ENCODE measurements at places on chromosomes 1 and 21.

- no peak for DNase-seq
Observed at GRCh38 chr1:89023026-89023425, 360 bp upstream of the GBP3 start.

DNA sequence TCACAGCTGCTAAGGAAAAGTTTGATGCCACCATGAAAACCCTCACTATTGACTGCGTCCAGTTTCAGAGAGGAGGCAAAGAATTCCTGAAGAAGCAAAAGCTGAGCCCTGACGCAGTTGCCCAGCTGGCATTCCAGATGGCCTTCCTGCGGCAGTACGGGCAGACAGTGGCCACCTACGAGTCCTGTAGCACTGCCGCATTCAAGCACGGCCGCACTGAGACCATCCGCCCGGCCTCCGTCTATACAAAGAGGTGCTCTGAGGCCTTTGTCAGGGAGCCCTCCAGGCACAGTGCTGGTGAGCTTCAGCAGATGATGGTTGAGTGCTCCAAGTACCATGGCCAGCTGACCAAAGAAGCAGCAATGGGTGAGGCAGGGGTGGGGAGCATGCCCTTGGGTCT is 9.5 kb downstream of the CZIB start:
- DNase-seq: no peak

DNA sequence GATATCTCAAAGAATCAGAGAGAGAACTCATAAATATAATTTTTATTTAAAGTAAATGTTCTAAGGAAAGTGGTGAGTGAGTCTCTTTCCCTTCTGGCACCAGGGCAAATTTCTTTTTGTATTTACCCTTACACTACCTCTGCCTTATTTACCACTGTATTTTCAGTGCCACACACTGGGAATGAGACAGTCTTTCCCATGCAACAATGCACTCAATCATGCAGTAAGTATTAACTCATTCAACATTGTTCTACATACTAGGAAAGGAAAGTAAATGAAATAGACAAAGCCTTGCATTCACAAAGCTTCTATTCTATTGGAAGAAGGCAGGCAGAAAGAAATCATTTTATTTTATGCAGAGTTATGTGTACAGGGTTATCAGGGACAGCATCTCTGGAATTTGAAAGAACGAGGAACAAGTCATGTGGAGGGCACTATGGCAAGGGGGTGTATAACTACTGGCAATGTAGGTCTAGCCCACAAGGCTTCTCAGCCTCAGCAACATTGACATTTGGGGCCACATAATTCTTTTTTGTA is 129.8 kb upstream of the PRDX6 start:
- DNase-seq: no peak

- no peak for DNase-seq
Observed at GRCh38 chr1:236619398-236619797, 15.1 kb upstream of the HEATR1 start.

- no peak for DNase-seq
Observed at GRCh38 chr1:168321945-168322344, 41.3 kb downstream of the TBX19 start.

DNA sequence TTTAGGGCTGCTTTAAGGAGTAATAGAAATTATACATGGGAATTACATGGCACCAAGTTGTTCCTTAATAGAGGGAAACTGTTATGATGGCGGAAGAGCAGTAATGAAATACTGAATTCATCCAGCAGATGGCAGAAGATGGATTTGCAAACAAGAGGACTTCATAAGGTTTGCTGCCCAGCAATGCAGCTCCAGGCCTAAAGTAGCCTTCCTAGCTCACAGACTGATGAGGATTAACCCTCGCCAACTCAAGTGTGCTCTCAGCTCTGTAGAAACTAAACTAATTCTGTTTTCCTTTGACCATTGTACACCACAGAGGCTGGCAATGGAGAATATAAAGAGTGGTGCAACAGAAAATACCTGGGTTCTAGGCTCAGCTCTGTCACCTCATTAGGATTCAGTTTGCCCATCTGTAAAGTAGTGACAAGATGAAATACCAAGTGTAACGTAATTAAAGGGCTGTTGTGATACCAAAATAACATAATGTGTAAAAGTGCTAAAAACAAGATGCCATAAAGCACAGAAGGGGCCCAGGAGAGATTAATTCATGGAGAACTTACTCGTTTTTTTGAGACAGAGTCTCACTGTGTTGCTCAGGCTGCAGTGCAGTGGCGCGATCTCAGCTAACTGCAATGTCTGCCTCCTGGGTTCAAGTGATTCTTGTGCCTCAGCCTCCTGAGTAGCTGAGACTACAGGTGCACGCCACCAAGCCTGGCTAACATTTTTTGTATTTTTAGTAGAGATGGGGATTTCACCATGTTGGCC is 102.4 kb upstream of the SERBP1 start:
- DNase-seq: no peak

GRCh38 chr1:16109571-16109970 is 36.1 kb upstream of the FAM131C start:
- no peak for DNase-seq

GRCh38 chr1:175237389-175237788 is 44.8 kb upstream of the KIAA0040 start:
- no peak for DNase-seq

- DNase-seq: no peak
Observed at GRCh38 chr1:113320972-113321680, 69.2 kb upstream of the MAGI3 start.

DNA sequence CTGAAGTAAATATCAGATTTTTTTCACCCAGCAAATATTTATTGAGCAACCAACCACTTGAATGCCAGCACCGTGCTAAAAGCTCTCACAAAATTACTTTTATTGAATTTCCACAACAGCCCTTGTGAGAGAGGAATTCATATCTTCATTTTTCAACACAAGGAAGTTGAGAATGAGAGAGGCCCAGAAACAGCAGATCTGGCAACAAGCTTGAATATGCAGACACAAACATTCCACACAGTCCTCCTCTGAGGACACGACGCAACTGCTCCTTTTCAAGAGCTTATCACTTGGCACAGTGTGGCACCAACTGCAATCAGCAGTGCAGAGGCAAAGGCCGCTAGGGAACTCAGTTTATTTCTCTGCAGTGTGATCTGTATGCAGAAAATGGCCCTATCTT is 32.2 kb upstream of the IFNAR2 start:
- DNase-seq: no peak

DNA sequence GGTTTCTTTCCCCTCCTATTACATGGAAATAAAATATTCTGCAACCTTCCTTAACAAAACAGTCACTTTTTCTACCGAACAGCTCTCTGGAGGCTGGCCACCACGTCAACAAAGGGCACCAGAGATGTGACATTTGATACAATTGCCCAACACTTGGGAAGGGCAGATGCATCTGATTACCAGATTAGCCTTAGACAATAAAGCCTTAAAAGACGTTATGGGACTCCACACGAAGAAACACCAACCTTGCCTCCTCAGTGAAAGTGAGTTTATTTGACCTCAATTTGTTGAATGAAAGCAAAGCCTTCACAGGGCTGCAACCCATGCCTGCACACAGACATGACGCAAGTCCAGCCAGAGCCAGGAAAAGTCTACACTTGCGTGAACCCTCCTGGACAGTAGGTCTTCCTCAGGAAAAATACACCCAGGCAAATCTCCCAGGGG is 136.1 kb downstream of the TGFBR3 start:
- no peak for DNase-seq

DNA sequence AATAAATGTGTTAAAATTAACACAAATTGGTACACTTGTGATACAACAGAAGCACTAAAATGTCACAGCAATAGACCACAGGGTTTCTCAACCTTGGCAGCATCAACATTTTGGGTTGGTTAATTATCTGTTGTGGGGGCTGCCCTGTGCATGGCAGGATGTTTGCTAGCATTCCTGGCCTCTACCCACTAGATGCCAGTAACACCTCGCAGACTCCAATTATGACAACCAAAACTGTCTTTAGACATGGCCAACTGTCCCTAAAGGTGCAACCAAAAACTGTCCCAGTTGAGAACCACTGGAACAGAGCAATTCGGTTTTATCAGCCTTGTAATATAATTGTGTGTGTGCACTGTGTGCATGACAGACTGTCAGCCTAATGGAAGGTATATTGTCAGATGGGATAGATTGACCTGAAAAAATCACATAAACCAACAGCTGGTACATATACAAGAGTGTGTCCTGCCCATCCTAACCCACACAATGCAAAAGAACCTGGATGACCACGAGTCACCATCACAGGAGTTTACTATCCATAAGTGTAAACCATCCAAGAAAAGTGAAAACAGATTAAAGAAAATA is 13.5 kb upstream of the ERG start:
- no peak for DNase-seq

DNA sequence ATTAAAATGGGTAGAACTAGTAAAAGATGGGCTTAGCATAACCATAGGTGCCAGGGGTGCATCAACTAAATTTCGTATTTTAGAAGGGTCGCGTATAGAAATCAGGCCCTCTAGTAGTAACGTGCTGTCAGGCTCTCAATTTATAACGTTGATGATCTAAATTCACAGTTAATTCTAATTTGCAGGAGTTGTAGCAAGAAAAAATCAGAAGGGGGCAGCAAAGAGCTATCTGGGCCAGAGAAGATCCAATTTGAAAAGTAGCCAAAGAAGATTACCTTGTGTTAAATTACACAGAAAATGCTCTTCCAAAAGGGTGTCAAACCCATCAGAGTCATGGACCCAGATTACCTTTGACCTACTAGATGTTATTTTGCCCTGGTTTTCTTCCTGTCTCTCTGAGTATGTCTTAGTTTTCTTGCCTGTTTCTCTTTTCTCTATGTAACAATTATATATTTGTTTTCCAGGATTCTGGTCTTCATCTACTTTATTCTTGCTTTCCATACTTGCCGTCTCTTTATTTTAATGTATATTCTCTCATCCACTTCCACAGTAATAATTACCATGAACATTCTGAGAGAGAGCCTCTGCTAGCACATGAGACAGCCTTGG is 1030.9 kb downstream of the AMY1C start:
- DNase-seq: no peak

GRCh38 chr1:48002142-48002541 is 5.0 kb upstream of the TRABD2B start:
- no peak for DNase-seq

GRCh38 chr21:24323536-24323935 is 1283.7 kb downstream of the MRPL39 start:
- no peak for DNase-seq

DNA sequence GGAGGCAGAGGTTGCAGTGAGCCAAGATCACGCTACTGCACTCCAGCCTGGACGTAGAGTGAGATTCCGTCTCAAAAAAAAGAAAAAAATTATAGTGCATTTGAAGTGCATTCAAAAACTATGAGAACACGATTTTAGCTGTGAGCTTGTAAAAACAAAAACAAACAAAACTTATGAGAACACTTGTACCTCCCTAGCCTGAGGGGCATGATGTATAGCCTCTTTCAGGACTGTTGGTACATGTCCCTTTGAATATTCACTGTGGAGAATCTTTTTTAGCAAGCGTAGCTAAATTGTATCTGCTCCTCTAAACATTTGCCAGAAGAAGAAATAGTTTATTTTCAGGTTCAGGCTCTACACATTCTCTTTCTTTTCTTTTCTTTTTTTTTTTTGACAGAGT is 9.5 kb upstream of the DEGS1 start:
- DNase-seq: no peak

Measured in effector memory CD4-positive, alpha-beta T cell (primary cell).